ENCODE measurements at places on chromosomes 7 and 10. TPM values are rescaled to one million over a fixed set of nuclear protein-coding genes. Genes with fewer than 3 reads are reported as not detected.

DNA sequence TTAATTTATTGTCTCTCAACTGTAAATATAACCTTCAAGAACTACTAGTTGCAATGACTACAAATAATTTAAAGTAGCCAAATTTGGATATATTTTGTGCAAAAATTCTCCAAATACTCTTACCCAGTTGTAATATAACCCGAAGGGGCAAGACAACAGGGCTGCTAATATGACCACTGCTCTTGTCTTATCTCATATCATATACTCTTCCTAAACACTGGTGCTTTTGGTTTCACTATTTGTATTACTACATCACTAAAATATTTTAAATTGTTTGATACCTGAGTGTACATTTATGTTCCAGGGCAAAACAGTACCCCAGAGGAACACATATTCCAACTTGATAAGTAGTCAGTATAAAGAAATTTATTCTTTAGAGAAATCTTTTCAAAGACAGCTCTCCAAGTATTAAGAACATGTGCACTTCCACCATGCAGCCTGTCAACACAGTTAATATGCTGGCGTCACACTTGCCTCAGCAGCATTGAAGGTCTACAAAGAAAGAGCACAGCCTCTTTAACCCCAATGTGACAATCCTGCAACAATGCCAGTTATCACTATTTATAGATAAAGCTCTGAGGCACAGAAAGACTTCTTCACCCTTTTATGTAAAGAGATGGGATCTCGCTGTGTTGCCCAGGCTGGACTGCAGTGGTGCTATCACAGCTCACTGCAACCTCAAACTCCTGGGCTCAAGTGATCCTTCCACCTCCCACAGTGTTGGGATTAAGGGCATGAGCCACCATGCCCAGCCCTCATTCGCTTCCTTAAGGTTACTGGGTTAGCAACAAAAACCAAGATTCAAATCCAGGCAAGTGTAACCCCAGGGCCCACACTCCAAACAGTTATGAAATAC is 37.8 kb downstream of the RHEB start:
- no peak overlapping the region for H3K27ac ChIP-seq
- no peak for DNase-seq
- H3K4me3 ChIP-seq, result no peak overlapping the region
- no peaks in the 10 kb centered on the region for H3K27me3 ChIP-seq
- no peaks in the 10 kb centered on the region for H3K36me3 ChIP-seq
- H3K4me1 ChIP-seq, result no peaks in the 10 kb centered on the region

GRCh38 chr10:131972474-131973071 is 9.2 kb downstream of the BNIP3 start:
- H3K27ac ChIP-seq, result no peak overlapping the region
- no peaks in the 10 kb centered on the region for H3K4me1 ChIP-seq
- no peak overlapping the region for H3K4me3 ChIP-seq
- DNase-seq, result no peak

GRCh38 chr7:158374586-158374985 is 213.0 kb downstream of the PTPRN2 start:
- no peaks in the 10 kb centered on the region for H3K27me3 ChIP-seq
- no peak for DNase-seq
- H3K4me3 ChIP-seq, result no peak overlapping the region
- H3K27ac ChIP-seq, result no peak overlapping the region

The SUN3 gene
- total RNA-seq, result not detected

The LGI1 gene
- 0.22 TPM for total RNA-seq
